SW480 (cell line): ENCODE measurements at places on chromosomes 16 and 17.
A peak's percentile ranks its signal among the peaks of the same experiment; 100 is the strongest.

GRCh38 chr17:42407289-42407836, 15.7 kb downstream of the CAVIN1 start:
- DNase-seq, result peak; percentile 75

GRCh38 chr17:71176331-71176730, 944.5 kb upstream of the SOX9 start:
- no peak for DNase-seq

DNA sequence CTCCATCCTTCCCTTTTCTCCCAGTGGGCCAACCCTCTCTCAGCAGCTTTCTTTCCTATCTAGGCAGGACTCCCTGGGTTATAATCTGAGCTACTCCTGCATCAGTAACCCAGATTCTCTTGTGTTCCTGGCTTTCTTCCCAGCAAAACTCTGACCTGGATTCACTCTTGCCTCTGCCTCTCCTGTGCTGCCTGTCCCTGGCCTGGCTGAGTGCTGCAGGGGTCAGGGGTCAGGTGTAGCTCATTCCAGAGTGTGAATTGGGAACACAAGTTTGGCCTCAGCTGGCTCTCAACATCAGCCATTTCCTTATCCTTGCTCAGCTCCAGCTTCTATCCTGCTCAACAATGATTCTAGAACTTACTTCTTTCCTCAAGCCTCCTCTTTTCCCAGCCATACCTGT, 2.5 kb upstream of the ST6GALNAC2 start:
- no peak for DNase-seq

DNA sequence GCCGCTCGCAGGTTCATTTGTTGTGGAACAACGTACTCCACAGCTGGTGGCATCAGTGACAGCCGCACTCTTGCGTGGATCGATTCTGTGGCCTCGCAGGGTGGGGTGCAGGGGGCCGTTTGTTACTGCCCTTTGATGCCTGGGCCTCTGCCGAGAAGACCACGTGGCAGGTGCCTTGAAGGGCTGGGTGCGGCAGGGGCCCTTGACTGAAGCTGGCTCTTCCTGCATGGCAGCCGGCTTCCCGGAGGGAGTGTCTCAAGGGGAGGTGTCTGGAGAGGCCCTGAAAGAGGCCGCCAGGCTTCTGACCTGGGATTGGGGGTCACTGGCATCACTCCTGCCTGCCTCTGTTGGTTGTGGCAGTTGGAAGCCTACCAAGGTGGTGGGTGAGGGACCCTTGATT, 43.8 kb downstream of the TBCD start:
- DNase-seq, result no peak

- peak; percentile 60 for DNase-seq
Observed at GRCh38 chr17:11144358-11145233, 96.4 kb upstream of the SHISA6 start.

- DNase-seq, result no peak
Observed at GRCh38 chr17:81509972-81510784, 2.4 kb downstream of the ACTG1 start.

DNA sequence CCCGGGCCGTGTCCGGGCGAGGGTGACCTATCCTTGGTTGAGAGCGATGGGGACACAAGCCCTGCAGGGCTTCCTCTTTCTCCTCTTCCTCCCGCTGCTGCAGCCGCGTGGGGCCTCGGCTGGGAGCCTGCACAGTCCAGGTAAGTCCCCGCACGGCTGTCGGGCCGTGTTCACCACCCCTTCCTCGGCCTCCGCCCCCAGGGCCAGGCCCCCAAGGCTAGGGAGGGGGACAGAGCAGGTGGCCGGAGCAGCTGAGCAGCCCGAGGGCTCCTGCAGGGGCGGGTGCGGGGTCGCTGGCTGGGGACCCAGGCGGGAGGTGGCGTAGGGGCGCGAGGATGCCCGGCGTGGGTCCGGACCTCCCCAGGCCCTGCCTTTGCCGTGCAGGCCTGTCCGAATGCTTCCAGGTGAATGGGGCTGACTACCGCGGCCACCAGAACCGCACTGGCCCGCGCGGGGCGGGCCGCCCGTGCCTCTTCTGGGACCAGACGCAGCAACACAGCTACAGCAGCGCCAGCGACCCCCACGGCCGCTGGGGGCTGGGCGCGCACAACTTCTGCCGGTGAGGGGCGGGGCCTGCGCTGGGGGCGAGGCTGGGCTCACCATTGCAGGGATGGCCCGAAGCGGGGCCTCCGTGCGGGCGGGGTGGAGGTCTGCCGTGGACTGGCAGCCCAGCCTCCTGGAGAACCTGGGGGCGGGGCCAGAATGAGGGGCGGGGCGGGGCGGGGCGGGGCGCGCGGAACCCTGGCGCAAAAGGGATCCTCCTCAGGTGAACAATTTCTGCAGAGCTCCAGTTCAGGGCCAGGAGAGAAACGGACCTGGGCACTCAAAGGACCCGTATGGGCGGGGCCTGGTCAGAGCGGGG, 631 bp downstream of the KREMEN2 start:
- DNase-seq, result peak; percentile 83

DNA sequence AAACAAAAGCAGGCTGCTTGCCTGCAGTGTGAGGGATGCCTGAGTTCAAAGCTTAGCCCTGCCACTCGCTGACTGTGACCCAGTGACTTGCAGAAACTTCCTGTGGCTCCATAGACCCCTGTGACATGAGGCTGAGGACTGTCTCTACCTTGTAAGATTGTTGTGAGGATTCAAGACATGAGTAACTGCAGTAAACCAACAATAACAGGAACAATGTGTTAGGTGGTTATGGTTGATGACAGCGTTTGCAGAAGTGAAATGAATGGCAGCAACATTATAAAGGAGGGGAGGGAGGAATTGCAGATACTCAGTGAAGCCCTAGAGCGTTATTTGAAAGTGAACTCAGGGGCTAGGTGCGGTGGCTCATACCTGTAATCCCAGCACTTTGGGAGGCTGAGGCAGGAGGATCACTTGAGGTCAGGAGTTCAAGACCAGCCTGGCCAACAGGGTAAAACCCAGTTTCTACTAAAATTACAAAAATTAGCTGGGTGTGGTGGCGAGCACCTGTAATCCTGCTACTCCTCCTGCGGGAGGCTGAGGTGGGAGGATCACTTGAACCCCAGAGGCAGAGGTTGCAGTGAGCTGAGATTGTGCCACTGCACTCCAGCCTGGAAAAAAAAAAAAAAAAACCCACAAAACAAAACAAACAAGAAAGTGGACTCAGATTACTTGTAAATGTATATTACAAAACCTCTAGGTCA, 33.5 kb upstream of the EMP2 start:
- DNase-seq, result no peak

GRCh38 chr17:80126449-80126715, 20.5 kb downstream of the EIF4A3 start:
- no peak for DNase-seq

DNA sequence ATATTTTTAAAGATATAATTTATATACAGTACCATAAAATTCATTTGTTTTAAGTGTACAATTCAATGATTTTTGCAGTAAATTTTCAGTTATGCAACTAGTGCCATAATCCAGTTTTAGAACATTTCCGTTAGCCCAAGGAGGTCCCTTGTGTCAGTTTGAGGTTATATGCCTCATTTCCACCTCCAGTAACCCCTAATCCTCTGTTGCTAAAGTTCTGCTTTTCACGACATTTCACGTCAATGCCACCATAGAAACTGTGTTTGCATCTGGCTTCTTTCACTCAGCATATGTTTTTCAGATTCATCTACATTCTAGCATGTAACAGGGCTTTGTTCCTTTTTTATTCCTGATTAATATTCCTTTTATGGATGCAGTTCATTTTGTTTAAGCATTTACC, 42.4 kb upstream of the NUDT7 start:
- DNase-seq, result no peak

DNA sequence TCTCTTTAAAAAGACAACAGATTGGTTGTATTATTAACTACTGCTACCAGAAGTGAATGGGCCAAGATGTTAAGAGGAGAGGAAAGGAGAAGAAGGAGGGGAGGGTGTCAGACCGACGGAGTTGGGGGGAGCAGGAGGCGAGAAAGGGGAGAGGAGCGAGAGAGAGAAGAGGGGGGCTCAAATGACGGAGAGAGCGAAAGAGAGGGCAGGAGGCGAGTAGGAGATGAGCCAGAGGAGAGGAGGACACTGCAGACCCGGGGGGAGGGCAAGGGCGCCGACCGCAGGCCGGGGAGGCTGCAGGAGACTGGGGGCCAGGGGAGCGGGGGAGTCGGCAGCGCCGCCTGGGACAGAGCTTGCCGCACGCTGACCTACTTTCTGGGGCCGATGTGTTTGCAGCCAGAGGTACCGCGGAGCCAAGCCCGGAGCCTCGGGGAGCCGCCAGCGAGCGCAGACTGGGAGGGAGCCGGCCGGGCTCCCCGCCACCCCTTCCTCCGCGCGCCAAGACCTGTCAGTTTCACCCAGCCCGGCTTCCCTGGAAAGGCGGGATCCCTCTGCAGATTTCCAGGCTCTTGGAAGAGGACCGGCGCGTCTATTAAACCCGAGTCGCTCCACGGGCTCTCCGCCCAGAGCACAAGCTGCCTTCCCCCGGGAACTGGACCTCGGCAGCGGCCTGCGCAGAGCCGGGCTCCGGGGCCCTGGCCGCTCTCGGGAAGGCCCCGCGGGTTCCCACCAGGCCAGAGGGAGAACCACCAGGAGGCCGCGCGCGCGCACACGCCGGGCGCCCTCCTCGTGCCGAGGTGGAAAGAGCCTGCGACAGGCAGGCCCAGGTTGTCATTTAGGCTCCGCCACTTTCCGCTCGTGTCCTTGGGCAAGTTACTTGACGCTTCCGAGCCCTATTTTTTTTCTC, 74.6 kb downstream of the CMC2 start:
- DNase-seq, result peak; percentile 47

DNA sequence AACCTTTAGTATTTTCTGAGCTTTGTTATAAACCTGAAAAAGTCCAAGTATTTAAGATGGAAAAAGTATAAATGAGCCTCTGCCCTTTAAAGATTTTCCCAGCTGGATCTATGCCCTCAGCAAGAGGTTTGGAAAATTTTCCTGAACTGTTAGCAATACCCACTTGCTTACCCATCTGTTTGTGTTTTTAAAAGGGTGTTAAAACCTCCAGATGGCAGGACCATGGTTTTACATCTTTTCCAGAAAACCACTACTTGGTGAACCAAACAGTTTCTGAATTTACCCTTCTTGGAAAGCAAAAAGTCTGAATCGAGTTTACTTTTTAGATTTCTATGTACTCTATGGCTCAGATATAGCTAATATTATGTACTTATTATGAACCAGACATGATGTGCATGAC, 719 bp downstream of the PMFBP1 start:
- DNase-seq, result no peak

DNA sequence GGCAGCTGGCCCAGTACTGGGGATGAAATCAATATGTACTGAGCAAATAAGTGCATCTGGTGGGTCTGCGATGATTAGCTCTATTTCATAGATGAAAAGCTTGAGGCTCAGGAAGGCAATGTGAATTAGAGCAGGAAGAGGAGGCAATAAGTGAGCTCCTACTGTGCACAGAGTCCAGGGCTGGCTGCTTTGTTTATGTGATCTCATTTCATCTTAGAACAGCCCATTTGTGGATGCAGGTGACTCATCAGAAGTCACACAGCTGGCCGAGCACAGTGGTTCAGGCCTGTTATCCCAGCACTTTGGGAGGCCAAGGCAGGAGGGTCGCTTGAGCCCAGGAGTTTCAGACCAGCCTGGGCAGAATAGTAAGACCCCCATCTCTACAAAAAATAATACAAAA, 7.1 kb downstream of the TMEM114 start:
- DNase-seq, result no peak

DNA sequence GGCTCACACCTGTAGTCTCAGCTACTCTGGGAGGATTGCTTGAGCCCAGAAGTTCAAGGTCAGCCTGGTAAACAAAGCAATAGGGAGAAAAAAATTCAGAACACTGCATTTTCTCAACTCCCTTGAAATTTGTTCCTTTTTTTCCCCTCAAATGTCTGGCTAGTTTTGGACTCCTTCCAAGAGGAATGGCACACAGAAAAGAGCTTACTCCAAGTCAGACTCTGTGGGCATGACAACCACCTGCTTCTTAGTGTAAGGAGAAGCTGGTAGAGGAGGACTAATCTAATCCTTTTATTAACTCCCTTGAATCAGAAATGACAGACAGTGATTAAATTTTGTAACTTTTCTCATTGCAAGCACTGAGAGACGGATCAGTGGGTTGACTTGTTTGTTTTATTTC, 27.9 kb upstream of the HYDIN start:
- no peak for DNase-seq

- DNase-seq, result no peak
Observed at GRCh38 chr16:28212532-28212873, 738 bp upstream of the XPO6 start.

GRCh38 chr16:5466551-5466950, 369.0 kb upstream of the EEF2KMT start:
- DNase-seq, result no peak

- peak; percentile 38 for DNase-seq
Observed at GRCh38 chr17:74957935-74958740, 14.4 kb downstream of the HID1 start.

DNA sequence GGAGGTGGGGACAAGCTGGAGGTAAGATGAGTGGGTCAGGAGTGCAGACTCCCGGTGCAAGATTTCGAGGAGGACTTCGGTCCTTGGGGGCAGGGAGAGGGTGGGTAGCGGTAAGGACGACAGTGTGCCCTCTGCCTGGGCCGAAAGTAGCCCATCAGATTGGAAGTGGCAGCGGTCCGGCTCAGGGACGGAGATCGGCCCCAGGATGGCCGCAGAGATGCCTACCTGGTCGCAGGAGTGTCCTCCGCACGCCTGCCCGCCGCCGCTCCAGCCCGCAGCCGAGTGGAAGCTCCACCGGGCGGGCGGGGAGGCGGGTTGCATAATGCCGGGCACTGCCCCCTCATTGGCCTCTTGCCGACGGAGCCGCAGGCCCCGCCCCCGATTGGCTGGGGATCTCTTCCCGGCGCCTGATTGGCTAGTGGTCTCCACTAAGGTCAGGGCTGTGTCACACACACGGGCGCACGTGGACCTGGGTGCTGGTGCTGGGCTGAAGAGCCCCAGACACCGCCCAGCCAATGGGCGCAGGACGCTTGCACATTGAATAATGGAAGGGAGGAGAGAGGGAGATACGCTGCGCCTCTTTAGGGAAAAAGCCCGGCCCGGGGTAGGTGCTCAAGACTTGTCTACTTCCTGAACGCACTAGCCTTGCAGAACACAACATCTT, at the start of gene PER1:
Gene PER1, minus strand, starts transcription at position 293 of the 664 bp plus-strand sequence. CDS start 1,698 bp downstream, outside the sequence.
- DNase-seq, result peak; percentile 96

DNA sequence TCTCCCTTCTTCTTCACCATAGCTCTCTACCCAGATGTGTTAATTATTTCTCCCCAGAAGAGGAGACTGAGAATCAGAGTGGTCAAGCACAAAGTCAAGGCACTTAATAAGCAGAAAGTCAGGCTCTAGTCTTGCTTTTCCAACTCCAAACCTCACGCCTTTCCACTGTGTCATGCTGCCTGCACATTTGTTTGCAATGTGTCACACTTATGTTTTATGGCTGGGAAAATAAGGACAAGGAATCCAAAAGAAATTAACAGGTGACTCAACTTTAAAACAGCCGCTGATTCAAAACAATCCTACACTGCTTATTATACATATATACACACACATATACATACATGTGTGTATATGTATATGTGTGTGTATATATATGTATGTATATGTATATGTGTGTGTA, 255.7 kb upstream of the DYNLRB2 start:
- DNase-seq, result peak; percentile 30

GRCh38 chr17:9038380-9038779, 17.1 kb downstream of the NTN1 start:
- DNase-seq, result no peak
